ENCODE measurements at places on chromosomes 1 and 21.
A peak's percentile ranks its signal among the peaks of the same experiment; 100 is the strongest.

GRCh38 chr1:44447051-44447810 is 42.2 kb downstream of the RNF220 start:
- no peak for DNase-seq

GRCh38 chr1:43042127-43042526 is 83.5 kb upstream of the SLC2A1 start:
- no peak for DNase-seq

DNA sequence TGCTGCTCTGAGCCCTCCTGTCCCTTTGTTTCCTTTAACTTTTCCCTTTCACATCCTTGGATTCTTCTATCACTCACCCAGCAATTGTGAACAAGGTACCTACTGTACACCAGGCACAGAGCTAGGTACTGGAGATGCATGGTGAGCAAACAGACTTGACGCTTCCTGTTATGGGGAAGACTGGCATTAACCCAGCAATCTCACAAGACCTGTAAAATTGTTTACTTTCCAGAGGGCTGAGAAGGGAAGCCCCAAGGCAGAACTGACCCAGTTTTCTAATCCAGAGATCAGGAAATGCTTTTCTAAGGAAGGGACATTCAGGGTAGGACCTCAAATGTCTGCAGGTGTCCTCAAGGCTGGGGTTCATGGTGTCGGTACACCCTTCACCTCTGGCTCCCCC is 171.6 kb upstream of the KAZN start:
- DNase-seq, result no peak

DNA sequence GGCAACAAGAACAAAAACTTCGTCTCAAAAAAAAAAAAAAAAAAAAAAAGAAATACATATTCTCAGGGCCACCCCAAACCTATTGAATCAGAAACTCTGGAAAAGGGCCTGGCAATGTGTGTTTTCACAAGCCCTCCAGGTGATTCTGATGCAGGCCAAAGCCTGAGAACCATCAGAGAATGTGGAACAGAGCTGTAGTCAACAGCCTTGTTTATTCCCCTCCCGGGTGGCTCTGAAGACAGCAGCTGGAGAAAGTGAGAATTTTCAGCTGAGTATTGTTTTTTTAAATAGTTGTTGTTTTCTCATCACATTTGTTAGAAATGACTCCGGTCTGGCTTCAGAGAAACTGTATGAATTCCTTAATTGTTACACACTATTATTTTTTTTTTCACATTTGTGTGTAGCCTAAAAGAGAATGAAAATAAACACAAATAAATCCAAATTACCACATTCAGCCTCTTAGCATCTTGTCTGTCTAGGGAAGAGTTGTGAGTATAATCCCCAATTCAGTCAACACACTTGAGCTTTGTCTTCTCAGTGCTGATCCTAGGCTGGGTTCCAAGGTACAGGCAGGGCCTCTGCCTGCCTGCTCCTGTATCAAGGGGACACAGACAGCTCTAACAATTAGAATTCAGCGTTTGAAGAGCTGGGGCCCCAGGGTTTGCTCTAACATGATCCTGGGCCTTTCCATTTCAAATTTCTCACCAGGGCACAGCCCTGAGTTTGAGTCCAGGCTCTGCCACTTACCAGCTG is 6.6 kb upstream of the AZIN2 start:
- no peak for DNase-seq

DNA sequence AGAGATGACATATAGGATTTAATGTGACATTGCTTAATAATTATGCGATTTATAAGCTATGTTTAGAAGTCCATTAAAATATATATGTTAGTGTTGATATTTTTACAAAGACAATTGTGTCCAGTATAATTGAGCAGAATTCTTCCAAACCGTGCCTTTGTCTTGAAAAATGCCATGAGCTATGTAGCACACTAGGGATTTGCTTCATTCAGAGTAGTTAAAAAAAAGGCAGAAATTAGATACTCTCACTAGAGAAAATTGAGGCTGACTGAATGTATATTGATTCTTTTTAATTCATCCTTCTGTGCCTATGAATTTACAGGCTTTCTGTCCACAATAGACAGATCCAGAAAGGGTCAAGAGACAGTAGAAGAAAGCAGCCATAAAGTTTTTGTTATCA is 429.0 kb downstream of the NEGR1 start:
- no peak for DNase-seq

- peak; percentile 89 for DNase-seq
Observed at GRCh38 chr1:234611225-234611846, 1.4 kb upstream of the IRF2BP2 start.

DNA sequence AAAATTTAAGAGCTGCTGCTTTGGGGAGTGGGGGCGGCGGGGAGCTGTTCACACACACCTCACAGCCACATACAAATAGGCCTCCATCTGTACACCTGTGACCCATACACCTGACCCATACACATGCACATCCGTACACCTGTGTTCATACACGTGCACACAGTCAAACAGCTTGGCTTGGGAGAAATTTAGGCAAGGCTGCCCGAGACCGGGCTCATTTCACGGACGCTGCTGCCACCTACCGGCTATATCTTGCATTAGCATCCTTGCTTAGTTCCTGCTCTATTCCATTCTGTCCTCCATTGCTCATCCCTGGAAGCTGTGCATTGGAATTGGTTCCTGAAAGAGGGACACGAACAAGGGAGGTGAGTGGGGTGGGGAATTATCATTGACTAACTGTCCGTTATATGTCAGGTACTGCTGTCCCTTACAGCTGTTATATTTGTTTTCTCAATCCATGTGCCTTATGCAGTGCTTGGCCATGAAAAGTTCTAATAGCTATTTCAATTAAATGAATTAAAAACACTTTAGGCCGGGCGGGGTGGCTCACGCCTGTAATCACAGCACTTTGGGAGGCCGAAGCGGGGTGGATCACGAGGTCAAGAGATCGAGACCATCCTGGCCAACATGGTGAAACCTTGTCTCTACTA is 37.1 kb upstream of the EPB41 start:
- DNase-seq, result peak; percentile 81

DNA sequence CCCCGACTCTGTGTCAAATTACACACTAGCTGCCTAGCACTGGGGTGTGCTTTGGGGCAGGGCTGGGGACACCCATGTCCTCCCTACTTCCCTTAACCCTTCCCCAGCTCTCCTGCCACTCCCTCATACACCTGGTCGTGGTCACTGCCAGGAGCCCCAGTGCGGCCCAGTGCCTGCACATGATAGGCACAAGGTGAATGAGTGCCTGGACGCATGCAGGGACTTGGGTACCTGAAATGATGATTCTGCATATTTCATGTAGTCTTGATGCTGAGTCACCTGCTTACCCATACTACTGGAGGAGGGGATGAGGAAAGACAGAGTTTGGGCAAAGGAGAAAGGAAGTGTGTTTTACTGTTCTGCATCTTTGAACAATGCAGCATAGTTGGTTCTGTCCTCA is 1.5 kb upstream of the VANGL2 start:
- no peak for DNase-seq

GRCh38 chr1:76799700-76800099 is 67.6 kb upstream of the ST6GALNAC5 start:
- no peak for DNase-seq
